Spleen (tissue), 13 donors: ENCODE measurements at places on chromosomes 11 and 22.

DNA sequence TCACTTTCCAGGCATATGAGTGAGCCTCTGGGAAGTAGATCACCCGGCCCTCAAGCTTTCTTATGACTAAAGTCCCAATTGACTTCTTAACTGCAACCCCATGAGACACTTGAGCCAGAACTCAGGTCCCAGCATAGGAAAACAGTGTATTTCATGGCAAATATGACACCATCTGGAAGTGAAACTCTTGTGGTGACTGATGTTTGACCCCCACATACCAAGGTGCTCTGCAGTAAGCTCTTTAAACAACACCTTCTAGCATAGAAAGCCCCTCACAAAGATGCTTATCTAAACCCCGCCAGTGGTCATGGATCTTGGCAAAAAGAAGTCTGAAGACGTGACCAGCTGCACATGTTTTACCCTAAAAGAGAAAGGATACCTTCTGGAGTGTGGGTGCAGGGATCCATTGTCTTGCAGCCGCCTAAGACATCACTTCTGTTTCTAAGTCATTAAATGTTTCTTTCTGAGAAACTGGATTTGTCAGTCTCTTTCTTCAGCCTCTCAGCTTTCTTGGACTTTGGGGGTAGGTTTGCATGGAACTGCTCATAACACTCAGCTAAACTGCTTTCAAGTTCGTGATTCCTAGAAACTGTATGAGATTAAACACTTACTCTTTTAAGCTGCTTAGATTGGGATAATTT is 7.4 kb upstream of the PELI3 start:
- DNase-seq: no peak
- no peak overlapping the region for H3K4me3 ChIP-seq
- no peak overlapping the region for H3K27ac ChIP-seq
- no peaks in the 10 kb centered on the region for H3K27me3 ChIP-seq
- peaks cover 31% of the 10 kb centered on the region for H3K4me1 ChIP-seq
- H3K36me3 ChIP-seq: no peaks in the 10 kb centered on the region

DNA sequence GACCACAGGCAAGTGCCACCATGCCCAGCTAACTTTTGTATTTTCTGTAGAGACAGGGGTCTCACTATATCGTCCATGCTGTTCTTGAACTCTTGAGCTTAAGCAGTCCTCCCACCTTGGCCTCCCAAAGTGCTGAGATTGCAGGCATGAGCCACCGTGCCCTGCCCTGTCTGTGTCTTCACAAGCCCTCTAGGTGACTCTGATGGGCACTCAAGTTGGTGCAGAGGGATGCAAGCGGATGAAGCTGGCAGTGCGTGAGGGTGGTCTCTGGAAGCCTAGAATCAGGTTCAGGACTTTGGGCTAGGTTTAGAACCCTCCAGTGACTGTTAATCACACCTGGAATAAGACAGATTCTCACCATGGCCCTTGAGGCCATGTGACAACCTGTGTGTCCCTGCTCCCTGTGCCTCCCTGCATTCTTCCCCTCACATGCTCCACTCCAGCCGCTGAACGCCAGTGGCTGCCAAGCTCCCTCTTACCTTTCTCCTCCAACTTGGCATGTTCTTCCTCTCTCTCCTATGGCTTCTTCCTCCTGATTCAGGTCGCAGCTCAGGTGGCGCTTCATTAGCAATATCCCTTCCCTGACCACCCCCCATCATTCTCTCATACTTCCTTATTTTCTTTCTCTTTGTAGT is 242.3 kb upstream of the TBCEL start:
- H3K27me3 ChIP-seq: no peaks in the 10 kb centered on the region
- peak; percentile 36 for DNase-seq
- H3K4me1 ChIP-seq: no peaks in the 10 kb centered on the region
- H3K36me3 ChIP-seq: no peaks in the 10 kb centered on the region

DNA sequence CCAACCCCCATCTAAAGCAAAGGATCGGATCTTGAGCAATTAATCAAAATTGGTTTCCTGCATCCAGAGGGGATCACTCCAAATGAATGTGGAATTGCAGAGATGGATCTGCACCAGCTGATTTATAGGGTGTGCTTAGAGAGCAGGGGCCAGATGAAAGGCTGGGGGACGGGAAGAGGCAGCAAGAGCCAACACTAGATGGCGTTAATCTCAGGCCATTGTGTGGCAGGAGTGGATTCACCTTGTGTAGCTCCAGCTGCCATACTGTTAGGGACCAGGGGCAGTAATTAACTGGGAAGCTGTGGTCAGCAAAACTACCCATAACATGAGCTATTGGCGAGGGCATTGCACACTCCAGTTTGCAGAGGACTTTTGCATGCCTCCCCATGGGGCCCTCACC is 35.6 kb downstream of the SERPINH1 start:
- no peaks in the 10 kb centered on the region for H3K4me1 ChIP-seq
- no peak overlapping the region for H3K27ac ChIP-seq
- no peaks in the 10 kb centered on the region for H3K36me3 ChIP-seq
- no peaks in the 10 kb centered on the region for H3K27me3 ChIP-seq

GRCh38 chr11:82750643-82751139 is 17.0 kb upstream of the FAM181B start:
- DNase-seq: no peak
- no peaks in the 10 kb centered on the region for H3K36me3 ChIP-seq
- no peak overlapping the region for H3K27ac ChIP-seq
- no peak overlapping the region for H3K4me3 ChIP-seq
- no peaks in the 10 kb centered on the region for H3K27me3 ChIP-seq

DNA sequence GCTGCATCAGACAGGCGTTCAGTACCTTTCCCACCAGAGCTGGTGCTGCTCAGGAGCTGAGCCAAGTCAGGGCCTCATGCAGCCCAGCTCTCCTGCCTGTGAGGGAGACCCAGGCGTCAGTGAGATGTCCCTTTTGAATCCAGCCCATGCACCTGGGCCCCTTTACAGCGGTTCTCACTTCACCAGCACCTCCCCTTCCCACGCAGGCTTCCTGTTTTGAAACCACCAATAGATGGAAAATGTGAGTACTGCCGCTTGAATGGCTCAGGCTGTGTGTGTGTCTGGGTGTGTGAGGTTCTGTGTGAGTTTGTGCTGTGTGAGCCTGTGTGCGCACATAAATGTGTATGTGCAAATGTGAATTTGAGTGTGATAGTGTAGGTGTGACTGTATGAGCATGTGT is 88.4 kb downstream of the UBASH3B start:
- H3K4me3 ChIP-seq: no peak overlapping the region
- peak; percentile 88 for DNase-seq
- peaks cover 80% of the 10 kb centered on the region for H3K4me1 ChIP-seq
- no peaks in the 10 kb centered on the region for H3K27me3 ChIP-seq
- H3K27ac ChIP-seq: peak overlapping the region; percentile 73
- no peaks in the 10 kb centered on the region for H3K36me3 ChIP-seq

GRCh38 chr11:21037850-21038249 is 368.5 kb downstream of the NELL1 start:
- H3K36me3 ChIP-seq: no peaks in the 10 kb centered on the region
- H3K27ac ChIP-seq: no peak overlapping the region
- H3K4me3 ChIP-seq: no peak overlapping the region
- no peak for DNase-seq
- no peaks in the 10 kb centered on the region for H3K4me1 ChIP-seq

DNA sequence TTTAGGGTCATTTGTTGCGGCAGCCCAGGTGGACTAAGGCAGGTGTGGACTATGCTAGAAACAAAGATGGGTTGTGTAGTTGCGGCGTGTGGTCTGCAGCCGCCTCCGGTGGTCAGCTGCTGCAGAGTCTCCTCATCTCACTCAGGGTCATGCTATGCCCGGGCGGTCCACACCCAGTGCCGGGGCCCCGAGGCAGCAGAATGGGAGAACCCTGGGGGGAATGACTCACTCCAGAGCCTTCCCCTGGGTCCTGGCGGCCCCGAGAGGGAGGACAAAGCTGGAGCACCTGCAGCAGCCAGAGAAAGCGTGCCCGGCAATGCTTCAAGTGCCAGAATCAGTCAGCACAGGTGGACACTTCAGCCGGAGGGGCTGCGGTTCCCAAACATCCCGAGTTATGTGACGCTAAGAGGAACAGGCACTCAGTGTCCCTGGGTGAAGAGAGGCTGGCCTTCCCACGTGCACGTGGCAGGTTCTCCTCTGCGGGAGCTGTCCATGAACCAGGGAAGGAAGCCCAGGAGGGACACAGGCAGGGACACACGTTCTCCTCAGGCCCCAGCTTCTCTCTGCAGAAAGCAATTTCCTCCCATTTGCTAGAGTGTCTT is 289.6 kb upstream of the B3GAT1 start:
- DNase-seq: peak; percentile 40
- no peak overlapping the region for H3K27ac ChIP-seq
- peaks cover 25% of the 10 kb centered on the region for H3K27me3 ChIP-seq

DNA sequence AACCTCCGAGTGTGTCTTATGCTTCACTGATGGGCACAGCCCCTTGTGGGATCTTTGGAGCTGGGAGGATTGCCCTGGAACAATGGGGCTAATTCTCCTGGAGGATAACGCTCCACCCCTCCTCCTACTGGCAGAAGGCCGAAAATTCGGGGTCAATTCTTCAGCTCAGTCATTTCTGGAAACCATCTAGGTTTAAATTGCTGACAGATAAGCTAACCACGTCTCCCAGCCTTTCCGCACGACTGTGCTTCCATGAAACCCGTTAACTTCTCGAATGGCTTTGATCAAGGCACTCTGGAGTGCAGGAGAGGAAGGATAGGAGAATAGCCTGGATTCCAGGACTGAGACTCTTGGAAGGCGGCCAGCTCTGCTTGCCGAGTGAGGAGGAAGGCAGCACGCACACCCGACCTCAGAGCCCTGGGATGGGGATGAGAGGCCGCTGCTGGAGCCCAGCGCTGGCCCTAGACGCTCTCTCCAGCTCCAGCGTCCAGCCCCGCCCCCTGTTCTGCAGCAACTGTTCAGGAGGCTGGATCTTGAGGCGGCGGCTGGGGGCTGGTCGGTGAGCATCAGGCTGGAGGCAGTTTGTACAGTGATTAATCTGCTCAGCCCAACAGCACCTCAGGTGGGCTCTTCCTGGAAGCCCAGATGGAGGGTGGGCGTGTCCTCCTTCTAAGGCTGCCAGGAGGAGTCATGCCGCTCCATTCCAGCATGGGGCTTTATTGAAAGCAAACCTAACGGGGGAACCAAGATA is 176.7 kb upstream of the NCAM1 start:
- H3K36me3 ChIP-seq: no peaks in the 10 kb centered on the region
- H3K27me3 ChIP-seq: no peaks in the 10 kb centered on the region
- no peak overlapping the region for H3K27ac ChIP-seq
- no peak overlapping the region for H3K4me3 ChIP-seq
- no peak for DNase-seq
- H3K4me1 ChIP-seq: no peaks in the 10 kb centered on the region

- H3K4me1 ChIP-seq: peaks cover 1% of the 10 kb centered on the region
- no peaks in the 10 kb centered on the region for H3K36me3 ChIP-seq
- no peak overlapping the region for H3K4me3 ChIP-seq
- peak; percentile 25 for DNase-seq
Measured at GRCh38 chr22:23509571-23510302, 70.4 kb downstream of the IGLL1 start.

GRCh38 chr11:10478066-10478465 is 23.0 kb downstream of the AMPD3 start:
- no peak overlapping the region for H3K27ac ChIP-seq
- H3K27me3 ChIP-seq: no peaks in the 10 kb centered on the region
- DNase-seq: no peak
- H3K4me3 ChIP-seq: no peak overlapping the region

- no peaks in the 10 kb centered on the region for H3K4me1 ChIP-seq
- H3K4me3 ChIP-seq: no peak overlapping the region
- H3K27me3 ChIP-seq: no peaks in the 10 kb centered on the region
- H3K27ac ChIP-seq: no peak overlapping the region
- DNase-seq: no peak
- no peaks in the 10 kb centered on the region for H3K36me3 ChIP-seq
Measured at GRCh38 chr22:17339095-17339693, 30.1 kb upstream of the CECR2 start.

DNA sequence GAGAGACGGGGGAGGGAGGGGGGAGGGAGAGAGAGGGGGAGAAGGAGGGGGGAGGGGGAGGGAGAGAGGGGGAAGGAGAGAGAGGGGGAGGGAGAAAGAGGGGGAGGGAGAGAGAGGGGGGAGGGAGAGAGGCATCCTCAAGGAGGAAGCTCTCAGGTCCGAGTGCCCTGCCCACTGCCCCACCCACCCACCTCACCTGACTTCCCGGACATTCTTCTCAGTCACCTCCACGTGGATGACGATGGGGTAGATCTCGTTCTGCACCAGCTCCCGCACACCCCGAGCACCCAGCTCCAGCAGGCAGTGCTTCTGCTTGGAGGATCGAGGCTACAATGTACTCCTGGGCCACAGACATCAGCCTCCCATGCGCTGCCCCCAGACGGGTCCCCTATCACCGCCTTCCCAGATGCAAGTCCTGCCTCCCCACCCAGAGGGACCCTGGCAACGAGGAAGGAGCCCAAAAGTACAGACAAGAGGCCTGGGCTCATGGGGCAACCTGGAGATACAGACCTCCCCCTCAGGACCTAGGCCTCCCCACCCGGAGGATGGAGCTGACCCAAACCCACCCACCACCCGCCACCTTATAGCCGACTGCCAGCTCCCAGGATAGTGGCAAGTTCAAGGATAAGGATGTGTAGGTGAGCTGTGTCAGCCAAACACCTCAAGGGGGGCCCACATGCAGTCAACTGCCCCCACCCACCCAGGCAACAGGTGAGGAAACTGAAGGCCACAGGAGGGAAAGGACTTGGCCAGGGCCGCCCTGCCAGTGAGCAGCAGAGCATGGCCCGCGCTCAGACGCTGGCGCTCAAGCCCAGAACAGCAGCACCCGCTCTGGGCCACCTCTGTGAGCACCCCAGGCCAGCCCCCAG is 5.6 kb upstream of the MFNG start:
- H3K27me3 ChIP-seq: no peaks in the 10 kb centered on the region
- H3K4me3 ChIP-seq: no peak overlapping the region
- peaks cover 5% of the 10 kb centered on the region for H3K4me1 ChIP-seq
- no peaks in the 10 kb centered on the region for H3K36me3 ChIP-seq

DNA sequence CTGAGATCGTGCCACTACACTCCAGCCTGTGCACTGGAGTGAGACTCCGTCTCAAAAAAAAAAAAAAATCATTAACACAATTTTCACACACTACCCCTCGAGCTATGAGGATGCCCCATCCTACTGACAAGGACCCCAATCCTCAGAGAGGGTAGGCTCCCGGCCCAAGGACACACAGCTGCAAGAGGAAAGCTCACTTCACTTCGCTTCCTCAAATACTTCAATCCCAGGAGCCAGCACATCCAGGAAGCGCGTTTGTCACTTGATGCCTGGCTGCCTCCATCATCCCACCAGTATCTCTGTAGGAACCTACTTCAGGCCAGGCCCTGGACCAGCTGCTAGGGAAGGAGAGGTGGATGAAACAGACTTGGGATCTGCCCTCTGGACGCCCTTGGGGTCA is 144.0 kb downstream of the CRYBB2 start:
- no peak overlapping the region for H3K27ac ChIP-seq
- H3K27me3 ChIP-seq: no peaks in the 10 kb centered on the region
- DNase-seq: peak; percentile 59
- peaks cover 50% of the 10 kb centered on the region for H3K4me1 ChIP-seq
- H3K36me3 ChIP-seq: peaks cover 69% of the 10 kb centered on the region
